Stimulated activated CD4-positive, alpha-beta T cell treated with anti-CD3 and anti-CD28 coated beads, Interleukin-1b, Interleukin-23, amount 100 ng/mL, for 1 hour (primary cell): ENCODE measurements at places on chromosomes 12 and 14.
A peak's percentile ranks its signal among the peaks of the same experiment; 100 is the strongest.

GRCh38 chr14:50826681-50827080 is 4.3 kb downstream of the NIN start:
- no peak for DNase-seq

DNA sequence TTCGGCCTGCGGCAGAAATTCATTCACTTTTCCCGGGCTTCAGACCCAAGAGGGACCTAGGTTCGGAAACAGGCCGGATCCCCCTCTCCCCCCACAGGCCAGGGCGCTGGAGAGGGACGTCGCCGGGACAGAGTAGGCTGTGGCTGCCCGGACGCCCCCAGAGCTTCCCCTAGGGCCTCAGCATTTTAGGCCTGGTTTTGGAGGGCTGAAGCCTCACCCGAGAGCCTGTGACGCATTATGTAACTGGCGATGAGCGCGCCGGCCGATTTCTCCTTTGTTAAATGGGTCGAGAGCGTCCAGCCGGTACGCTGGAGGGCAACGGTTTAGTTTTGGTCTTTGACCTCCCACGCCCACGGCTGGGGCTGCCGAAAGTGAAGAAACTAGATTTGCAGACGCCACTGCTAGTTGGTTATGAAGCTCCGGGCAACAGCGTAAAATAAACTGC is 657 bp downstream of the PEBP1 start:
- DNase-seq = peak; percentile 3

DNA sequence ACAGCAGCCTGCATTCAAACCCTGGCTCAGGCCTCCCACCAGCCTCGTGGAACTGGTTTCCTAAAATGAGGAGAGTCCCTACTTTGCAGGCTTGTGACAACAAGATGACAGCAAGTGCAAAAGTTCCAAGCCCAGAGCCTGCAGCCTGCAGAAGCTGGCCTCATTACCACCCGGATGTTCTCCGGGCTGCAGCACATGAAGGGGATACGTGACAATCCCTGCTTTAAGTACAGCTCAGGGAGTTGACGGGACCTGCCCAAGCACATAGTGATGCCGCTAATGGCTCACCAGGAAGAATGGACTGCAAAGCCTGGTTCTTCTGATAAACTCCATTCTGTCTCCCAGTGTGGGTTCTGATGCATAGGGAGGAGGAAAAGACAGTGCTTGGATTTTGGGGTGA is 15.0 kb downstream of the SSH1 start:
- no peak for DNase-seq

- DNase-seq = peak; percentile 0
These were observed 545.1 kb upstream of the ATP2B1 start for GRCh38 chr12:90253674-90254181.
